ENCODE measurements at places on chromosomes 6 and 20.

DNA sequence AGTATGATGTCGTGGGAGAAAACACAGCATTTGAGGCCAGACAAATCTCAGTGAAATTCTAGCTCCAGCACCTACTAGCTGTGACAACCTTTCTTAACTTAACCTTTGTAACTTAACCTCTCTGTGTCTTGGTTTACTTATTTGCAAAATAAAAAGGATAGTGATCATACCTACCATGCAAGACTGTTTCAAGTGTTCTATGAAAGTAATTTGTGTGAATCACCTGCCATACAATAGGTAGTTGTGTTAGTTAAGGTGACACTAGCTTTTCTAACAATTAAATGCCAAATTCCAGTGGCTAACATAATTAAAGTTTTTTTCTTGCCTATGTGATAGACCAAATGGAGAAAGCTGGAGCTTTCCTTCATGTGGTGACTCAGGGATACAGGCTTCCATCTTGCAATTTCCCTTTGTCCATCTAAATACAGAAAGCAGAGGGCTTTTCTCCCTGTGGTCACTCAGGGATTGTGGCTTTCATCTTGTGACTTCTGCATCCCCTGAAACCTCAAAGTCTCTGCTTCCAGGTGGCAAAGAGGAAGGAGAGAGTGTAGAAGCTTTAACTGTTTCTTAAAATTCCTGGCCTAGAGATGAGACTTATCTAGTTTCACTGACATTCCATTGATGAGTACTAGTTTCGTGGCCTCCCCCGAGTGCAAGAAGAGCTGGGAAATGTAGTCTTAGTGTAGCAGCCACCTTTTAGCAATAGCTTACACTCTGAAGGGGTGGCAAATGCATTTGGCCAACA lies 311.4 kb downstream of the CLIC5 start:
- no peak for DNase-seq

- DNase-seq = no peak
These were observed 279.6 kb downstream of the NRN1 start for GRCh38 chr6:5726976-5727718.

DNA sequence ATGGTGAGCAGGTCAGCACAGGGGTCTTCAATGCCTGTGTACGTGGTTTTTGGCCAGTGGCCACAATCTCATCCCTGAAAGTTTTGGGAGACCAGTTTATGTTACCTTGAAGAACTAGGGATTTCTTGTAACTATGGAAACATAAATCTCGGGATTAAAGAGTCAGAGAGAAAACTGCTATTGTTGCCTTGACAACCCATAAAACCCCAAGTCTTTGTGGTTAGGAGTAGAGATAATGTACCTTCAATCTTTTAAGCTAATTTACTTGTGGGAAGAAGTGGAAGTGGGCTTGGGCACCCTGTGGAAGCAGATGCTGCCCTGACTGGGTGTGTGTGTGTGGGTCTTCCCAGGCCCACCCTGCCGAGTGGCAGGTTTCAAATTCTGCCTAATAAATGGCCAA lies 46.1 kb upstream of the ZNF831 start:
- no peak for DNase-seq

DNA sequence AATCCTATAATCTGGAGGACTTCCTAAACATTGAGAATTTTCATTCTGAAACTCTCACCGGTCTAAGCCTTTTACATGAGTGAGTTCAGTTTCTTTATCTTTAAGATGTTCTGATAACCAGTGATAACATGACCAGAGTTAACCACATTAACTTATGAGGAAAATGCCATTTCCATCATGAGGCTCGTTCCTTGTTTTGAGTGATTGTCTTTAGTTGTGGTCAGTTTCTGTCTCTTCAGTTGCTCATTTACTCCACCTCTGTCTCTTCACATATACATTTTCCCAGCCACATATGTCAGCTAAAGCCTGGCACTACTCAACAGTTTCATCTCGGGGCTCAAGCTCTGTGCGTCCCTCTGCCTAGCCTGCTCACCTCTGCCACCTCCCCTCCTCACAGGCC lies 70.4 kb downstream of the JAG1 start:
- DNase-seq = no peak

DNA sequence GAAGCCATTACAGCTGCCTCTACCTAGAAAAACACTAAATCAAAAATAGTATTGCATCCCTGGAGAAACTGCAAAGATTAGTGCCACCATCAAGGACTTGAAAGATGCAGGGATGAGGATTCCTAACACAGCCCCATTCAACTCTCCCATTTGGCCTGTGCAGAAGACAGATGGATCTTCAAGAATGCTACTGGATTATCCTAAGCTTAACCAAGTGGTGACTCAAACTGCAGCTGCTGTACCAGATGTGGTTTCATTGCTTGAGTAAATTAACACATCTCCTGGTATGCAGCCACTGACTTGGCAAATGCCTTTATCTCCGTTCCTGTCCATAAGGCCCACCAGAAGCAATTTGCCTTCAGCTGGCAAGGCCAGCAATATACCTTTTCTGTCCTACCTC lies 117.4 kb downstream of the TBC1D32 start:
- DNase-seq = no peak

DNA sequence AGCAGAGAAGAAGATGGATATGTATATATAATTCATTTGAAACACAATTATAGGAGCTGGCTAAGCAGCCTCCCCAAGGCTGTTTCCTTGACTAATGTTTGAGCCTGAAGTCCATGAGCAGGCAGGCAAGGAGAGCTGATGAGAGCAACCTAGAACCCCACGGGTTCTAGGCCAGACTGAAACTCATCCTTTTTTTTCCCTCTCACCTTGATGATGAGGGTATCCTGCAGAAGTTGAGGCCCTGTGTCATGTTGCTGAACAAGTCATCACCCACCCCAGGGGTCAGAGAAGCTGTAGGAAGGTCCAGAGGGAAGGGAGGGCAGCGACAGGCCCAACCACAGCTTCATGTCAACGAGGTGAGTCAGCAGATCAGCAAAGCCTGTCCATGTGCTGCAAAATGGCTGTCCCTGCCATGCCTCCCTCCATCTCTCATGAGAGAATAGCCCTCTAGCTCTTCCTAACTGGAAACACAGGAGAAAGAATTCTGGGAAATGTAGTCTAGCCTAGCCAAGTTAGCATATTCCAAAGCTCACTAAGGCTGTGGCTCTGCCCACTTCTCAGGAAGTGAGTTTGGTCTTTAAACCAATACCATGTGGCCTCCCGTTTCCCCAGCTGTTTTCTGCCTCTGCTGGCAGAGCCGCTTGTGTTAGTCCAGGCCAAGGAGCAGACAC lies 91.3 kb upstream of the DTNBP1 start:
- no peak for DNase-seq

DNA sequence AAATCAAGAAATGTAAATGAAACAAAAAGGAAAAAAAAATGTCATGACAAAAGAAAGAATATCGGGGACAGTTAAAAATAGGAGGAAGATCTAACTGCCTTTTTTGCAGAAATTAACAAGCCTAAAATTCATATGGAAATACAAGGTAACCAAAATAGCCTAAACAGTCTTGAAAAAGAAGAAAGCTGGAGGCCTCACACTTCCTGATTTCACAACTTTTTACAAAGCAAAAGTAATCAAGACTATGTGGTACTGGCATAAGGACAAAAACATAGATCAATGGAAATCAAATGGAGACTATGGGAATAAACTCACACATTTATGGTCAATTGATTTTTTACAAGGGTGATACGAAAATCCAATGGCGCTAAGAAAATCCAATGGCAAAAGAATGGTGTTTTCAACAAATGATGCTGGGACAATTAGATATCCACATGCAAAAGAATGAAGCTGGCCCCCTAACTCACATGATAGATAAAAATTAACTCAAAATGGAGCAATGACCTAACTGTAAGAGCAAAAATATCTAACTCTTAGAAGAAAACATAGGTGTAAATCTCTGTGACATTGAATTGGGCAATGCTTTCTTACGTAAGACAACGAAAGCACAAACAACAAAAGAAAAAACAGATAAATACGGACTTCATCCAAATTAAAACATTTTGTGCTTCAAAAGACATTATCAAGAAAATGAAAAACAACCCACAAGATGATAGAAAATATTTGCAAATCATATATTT lies 24.5 kb downstream of the MAP3K5 start:
- DNase-seq = no peak

- no peak for DNase-seq
These were observed 61.8 kb upstream of the ADGRF1 start for GRCh38 chr6:47103931-47104330.

DNA sequence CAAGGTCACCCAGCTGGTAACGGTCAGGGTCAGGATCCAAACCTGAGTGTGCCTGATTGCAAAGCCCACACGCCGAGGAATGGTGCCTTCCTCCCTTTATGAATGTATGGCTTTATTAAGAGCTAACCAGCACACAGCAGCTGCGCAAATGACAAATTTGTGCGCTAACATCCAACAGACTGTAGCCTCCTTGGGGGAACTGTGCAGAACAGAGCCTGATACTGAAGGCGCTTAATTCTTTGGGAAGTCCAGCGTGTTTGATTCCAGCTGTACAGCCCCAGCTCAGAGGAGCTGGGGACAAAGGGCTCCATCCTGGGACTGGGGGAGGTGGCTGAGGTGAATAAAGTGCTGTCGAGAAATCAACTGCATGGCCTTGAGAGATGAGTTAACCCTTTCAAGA lies 75.7 kb upstream of the JARID2 start:
- no peak for DNase-seq

DNA sequence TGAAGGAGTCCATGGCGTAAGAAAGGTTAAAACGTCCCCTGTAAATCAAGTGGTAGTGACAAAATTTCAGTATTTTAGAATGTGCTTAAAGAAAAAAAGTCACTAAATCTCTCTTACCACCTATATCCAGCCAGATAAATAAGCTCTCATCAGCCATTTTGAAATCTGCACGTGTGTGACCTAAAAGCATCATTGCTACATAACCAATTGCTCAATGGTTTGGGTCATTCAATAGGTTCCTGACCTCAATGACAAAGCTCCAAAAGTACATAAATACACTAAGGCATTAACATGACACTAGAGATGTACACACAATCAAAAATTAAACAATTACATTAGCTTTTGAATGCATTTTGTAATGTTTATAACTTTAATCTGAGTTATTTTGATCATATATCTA lies 272.4 kb downstream of the GMDS start:
- DNase-seq = no peak

DNA sequence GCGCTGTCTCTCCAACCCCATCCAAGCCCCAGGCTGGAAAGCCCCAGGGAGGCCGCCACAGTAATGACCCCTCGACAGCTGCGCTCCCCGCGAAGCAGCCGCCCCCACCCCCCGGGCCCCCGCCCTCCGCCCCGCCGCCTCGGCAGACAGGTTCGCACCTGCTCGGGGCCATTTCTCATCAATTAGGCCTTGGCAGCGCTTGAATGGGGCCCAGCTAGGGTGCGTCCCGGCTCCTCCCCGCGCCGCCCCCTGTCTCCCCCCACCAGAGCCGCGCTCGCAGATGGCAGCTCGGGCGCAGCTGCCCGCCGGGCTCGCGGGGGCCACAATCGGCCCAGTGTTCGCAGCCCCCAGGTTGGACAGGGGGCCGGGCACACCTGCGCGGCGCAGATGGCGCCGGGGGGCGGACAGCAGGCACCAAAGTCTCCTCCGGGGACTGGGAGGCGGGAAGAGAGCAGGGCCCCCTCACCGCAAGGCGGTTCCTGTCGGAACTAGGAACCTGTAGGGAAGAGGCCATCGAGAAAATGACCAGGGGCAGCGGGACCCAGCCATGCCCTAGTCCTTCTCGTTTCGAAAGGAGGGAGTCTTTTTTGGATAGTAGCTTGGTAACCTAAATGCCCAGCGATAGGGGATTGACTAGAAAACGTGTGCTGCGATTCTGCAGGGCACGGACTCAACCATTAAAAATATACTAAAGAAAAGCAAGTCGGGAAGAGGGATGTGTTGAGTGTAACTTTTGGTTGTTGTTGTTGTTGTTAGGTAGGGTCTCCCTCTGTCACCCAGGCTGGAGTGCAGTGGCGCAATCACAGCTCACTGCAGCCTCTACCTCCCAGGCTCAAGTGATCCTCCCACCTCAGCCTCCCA lies 83.2 kb upstream of the EYA2 start:
- DNase-seq = no peak

- no peak for DNase-seq
These were observed 566.2 kb upstream of the NRSN1 start for GRCh38 chr6:23559587-23560343.

DNA sequence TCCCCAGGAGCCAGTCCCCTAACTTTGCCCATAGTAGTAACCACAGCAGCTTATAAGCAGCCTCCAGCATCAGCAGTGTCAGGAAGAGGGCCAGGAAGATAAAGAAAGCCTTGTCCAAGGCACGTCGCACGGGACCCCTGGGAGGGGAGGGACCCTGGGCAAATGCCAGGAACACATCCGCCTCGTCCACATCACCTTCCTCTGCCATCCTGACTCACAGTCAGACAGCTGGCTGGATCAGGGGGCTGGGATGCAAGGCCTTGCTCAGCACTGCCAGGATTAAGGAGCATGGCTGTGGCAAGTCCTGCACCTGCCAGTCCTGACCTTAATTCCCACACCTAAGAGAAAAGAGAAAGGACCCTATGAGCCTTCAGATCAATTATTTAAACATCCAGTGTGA lies 11.5 kb upstream of the ZBTB22 start:
- peak; percentile 6 for DNase-seq

DNA sequence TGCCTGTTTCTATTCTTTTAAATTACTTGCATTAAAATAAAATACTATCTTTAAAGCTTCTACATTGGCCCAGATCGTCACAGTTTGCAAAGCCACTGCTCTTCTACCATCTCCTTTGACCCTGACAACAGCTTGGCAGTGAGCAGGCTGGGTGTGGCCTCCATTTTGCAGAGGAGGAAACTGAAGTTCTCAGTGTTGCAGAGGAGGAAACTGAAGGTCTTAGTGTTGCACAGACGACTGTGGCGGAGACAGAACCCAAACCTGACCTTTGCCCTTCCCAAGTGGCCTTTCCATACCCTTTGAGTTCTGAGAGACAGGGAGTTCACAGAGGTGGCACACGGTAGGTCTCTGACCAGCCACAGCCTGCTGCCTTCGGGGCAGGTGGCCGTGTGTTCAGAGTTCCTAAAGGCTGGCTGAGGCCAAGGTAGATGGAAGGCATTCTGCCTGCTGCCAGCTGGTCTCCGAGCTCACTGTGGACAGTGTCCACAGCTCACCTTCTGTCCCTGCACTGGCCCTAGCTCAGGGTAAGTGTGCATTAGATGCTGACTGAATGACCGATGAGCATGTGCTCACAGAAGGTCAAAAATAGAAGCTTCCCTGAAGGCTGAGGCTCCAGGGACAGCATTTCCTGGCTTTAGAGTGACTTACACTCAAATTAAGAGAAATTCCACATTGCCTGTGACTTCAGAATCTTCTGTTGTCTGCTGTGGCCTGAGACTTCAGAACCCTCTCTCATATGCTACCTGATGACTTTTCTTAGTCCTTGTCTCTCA lies 113.5 kb upstream of the SLC24A3 start:
- DNase-seq = no peak

DNA sequence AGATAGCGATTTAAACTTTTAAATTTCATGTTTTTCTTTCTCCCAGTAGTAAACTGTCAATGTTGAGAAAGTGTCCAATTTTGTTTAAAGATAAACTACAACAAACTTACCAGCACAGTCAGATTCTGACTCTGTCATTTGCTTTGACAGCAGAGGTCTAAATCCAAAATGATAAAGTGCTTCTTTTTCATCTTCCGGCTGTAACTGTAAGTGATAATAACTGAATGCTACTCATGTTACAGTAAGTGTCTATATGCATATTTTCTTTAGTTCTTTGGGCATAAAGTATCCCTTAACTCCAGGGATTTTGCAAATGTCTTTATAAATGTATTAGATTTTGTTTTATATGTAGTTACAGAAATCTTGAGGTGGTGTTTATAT lies 610.4 kb downstream of the RFPL4B start:
- no peak for DNase-seq

GRCh38 chr6:139722530-139722929 lies 348.1 kb upstream of the CITED2 start:
- no peak for DNase-seq

GRCh38 chr6:32940656-32941213 lies at the start of gene HLA-DMB:
Gene HLA-DMB (minus strand): TSS chr6:32941028. CDS start chr6:32940807, 221 bp downstream.
- peak; percentile 83 for DNase-seq

GRCh38 chr6:161462148-161462547 lies 188.3 kb upstream of the AGPAT4 start:
- DNase-seq = no peak
